ENCODE measurements at places on chromosomes 11 and 22.

GRCh38 chr11:64207256-64208085 is 950 bp downstream of the FERMT3 start:
- no peak for DNase-seq

GRCh38 chr11:68457898-68458249 is 2.7 kb upstream of the PPP6R3 start:
- DNase-seq, result no peak

DNA sequence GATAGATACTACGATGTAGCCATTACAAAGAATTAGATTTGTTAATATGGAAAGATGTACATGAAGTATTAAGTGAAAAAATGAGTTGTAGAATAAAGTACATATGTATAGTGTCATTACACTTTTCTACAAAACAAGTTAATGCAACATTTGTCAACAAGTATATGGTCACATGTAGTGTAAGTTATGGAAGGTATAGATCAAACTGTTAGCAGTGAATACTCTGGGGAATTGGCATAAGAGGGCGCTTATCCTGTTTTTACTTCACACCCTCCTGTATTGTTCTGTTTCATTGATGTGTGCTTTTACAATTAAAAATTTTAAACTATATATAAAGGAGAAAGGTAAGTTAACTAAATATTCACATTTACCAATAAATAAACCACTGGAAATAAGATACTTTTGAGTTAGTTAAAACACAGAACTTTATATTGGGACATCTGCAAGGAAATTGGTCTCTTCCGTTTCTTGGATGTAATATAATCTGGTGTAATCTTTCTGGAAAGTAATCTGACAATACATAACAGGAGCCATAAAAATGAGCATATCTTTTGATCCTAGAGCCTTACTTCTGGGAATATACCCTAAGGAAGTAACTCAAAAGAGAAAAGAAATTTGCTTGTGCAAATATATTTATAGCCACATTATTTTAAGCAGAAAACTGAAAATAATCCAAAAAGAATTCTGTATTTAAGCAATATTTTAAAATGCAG is 34.5 kb downstream of the CSTPP1 start:
- no peak for DNase-seq

DNA sequence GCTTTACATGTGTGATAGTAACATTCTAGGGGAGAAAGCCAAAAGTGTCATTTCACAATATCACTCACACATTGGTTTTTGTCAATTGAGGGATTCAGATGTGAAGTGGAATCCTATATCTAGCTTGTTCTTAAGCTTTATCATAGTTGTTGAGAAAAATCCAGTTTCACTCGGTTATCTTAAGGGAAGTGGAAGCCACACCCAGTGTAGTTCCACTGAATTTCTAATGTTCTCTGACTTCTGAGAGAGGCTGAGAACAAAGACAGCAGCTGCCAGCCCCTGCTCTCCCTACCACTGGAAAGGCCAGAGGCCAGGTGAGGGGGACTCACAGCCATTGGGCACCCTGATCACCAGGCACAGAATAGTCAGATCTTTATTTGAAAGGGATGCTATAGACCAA is 53.7 kb downstream of the THAP12 start:
- no peak for DNase-seq

DNA sequence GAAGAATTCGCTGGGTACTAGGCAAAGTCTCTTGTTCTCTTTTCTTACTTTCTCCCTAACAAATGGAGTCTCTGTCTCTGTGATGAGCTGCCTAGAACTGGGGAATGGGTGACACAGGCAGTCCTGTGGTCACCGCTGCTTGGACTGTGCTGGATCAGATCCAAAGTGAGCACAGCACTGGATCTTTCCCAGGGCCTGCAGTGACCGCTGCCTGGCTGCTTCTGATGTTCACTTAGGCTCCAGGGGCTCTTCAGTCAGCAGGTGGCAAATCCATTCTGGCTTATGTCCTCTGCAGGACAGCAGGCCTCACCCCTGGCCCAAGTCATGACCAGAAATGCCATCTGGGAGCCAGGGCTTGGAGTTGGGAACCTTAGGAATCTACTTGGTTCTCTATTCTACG is 61.5 kb downstream of the EXT2 start:
- no peak for DNase-seq

DNA sequence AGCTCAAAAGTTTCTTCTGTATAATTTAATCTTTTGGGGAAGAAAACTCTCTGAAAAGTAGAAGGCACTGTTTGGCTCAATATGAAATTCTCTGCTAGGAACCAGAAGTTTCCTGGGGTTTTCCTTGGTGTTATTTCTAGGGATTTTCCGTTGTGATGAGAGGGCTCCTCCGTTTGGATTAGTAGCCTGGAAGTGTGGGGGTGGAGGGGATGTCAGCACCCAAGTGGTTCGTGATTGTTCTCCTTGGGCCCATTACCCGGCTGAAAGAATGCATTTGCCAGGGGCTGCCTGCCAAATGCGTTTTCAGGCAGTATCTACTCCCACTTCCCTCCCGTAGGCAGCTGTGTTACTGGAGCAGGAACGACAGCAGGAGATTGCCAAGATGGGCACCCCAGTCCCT is 4.3 kb downstream of the SF3B2 start:
- DNase-seq, result no peak

DNA sequence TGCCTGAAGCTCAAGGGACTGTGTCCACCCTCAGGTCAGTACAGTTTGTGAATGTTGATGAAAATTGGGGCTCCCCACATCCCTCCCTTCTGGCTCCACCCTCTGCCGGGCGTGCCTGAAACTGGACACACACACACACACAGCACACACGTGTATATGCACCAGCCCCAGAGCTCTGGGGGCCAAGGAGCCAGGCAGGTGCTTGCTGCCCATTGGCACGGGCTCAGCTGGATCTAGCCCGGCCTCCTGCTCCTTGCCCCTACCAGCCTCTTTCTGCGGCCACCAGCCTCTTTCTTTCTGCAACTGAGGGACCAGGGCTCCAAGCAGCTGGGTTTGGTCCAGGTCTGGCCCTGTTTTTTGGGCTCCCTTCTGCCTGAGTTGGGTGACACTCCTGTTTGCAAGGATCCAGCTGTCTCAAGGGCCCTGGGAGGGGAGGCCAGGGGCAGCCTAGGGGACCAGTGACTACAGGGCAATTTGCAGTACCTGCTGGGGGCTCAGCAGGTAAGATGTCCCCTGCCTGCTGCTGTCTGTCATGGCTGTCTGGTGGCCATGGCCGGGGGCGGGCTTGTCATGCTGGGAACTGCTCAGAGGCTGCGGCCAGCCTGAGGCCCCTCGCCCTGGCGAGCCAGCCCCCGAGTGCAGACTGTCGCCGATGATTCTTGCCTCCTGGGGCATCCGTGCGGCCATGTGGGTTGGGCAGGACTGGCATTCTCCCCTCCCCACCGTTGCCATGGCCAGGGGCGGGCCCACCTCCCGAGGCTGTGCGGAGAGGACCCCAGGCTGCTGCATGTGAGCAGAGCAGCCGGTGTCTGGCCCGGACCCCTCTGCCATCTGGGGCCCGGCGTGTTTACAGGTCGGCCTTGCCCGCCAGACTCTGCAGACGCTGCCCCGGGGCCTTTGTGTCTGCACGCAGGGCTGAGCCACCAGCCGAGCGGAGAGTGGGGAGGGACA is 51.5 kb upstream of the PPARA start:
- DNase-seq, result no peak

- no peak for DNase-seq
Measured at GRCh38 chr11:125990244-125990643, 44.4 kb downstream of the VSIG10L2 start.

DNA sequence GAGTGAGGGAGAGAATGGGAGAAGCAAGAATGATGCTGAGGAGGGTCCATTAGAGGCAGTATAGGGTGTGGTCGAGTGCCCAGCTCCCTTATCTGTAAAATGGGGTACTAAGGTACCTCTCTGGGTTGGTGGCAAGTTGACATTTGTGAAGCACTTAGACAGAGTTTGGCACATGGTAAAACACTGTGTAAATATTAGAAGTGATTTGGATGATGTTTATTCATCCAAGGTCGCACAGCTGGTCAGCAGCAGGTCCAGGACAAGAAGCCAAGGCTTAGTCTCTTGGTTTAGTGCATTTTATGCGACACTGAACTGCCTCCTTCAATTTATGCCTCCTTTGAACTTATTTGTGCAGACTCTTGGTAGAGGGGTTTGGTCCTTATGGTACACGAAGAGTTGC is 19.4 kb downstream of the KREMEN1 start:
- DNase-seq, result no peak

DNA sequence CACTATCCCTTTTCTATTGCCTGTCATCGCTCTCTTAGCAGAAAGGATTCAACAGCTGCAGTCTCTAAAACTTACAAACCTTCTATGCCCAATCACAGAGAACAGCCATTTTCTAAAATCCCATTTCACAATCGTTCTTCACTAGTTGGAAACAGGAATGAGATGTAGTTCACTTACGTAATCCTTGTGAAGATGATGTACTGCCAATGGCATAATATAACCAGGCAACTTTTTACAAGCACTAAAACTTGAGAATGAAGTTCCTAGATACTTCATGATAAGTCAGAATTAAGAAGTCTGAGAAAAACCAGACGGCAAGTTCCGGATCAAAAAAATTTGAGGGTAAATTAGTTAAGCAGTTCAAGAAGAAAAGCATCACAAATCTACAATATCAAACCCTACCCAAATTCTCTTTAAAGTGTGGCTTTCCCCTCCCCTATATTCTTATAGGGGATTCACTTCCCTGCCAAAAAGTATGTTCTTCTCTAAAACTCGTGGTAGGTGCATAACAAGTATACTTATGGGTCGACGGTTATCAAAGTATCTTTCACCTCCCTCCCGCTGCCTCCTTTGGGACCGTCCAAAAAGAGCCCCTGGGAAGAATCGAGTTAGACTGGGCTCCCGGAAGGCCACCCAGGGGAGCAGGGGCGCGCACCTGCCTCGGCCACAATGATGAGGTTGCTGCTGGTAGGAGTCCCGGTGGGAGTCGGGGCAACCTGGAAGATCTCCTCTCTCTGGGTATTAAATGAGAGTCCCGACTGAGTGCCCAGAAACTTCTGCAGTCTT is 666 bp downstream of the MSANTD4 start:
- no peak for DNase-seq

- no peak for DNase-seq
Measured at GRCh38 chr11:62879235-62879978, 1.3 kb upstream of the SLC3A2 start.

DNA sequence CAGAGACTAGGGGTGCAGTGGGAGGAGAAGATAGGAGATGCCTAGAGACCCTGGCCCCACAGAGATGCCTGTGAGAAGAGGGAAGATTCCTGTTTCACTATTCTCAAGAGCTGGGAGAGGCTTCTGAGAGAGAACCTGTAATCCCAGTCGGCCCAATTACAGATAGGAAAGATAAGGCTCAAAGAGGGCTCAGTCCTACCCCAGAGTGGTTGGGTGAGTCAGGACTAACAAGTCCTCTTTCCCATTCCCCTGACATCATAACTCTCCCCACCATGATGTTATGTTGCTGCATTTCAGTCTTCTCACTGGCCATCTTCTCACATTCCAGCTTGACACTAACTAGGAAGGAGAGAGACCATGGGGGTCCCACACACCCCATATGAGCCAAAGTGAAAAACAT is 17.9 kb downstream of the ARHGEF12 start:
- DNase-seq, result no peak

GRCh38 chr11:130144861-130145281 is 14.7 kb upstream of the ST14 start:
- no peak for DNase-seq

DNA sequence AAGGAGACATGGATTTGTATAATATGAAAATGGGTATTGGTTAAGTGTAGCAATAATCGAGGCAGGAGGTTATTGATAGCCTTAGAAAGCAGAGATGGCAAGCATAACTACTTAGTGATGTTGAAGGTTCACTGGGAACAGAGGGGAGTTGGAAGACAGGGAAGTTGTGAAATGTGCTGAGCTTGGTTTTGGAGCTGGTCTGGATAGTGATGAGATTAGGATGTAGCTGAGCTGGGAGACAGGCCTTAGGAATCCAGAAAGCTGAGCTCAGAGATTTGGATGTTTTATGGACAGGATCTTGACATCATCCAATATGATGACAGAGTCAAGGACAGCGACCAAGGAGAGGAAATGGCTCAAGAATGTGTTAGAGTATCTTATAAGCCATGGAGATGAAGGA is 113.1 kb downstream of the ARHGAP42 start:
- no peak for DNase-seq

DNA sequence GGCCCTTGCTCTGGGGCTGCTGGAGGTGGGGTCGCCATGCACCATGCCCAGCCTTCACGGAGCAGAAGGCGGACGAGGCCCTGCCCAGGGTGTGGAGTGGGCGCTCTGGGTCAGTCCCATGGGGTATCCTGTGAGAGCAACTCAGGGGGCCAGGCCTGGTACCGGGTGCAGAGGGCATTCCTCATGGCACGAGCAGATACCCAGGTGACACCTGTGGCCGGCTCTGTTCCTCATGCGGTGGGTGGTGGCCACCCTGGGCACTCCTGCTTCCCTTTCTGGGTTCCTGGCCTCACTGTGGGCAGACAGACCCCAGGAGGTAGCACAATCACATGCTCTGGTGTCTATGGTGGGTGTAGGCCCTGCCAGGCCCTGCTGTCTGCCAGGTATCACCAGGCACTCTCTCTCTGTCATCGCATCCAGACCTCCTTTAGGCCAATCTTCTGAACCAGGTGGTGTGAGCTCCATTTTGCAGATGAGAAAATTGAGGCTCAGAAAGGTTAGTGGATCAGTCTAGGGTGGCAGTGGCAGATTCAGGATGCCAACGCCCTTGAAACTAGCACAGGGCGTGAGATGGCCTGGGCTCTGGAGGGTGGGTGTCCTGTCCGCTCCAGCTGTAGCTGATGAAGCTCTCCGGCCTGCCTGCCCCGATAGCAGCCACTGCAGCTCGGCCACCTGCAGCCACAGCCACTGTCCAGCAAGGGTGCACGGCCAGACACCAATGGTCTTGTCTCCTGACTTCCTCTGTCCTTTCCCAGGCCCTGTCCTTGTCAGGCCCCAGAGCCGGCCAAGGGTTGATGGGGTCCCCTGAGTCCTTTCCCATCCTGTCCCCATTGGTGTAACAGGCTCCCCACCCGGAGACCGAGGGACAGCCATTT is 15.1 kb downstream of the DGKZ start:
- DNase-seq, result no peak

- DNase-seq, result peak; percentile 76
Measured at GRCh38 chr11:129383060-129383459, 7.4 kb downstream of the BARX2 start.

DNA sequence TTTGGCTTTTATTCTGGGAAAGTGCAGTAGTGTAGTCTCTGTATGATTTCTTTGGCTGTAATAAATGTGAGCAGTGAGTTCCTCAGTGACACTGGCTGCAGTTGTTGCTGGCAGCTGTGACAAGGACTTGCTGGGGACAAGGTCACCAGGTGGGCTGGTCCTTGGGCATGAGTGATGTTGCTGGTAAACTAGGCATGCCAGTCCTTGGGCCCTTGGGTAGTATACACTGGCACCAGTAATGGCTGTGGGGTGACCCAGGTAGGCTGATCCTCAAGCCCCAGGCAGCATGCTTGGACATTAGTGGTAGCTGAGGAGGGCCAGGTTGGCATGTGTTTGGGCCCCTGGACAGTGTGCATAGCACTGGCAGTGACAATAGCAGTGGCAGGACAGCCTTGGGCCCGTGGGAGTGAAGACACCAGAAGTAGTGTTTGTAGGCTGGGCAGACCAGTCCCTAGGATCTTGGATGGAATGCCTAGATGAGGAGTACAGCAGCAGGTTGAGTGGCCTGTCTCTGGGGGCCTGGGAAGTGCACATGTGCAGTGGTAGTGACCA is 164.3 kb downstream of the GUCY1A2 start:
- DNase-seq, result no peak
